ENCODE measurements at places on chromosomes 3 and 15.

- no peak overlapping the region for H3K4me3 ChIP-seq
- DNase-seq: no peak
- H3K27me3 ChIP-seq: no peaks in the 10 kb centered on the region
- H3K27ac ChIP-seq: no peak overlapping the region
Measured at GRCh38 chr15:43251185-43251870, 15.4 kb downstream of the TGM5 start.

DNA sequence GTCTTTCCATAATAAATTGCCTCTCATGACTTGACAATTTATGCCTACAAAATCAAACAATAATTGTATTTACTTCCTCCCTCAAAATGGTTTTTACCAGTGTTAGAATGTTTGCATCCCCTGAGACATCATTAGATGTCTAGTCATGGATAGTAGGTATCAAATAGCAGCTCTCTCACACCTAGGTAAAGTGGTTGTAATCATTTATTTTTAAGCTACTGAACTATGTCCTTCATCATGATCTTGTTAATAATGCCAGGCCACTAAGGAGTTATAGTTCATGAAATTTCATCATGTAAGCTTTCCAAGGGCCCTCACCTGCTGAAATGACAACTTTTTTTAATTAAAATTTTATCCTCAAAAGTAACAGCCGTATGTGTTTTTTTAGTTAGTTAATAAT is 134.1 kb downstream of the ARPP21 start:
- no peaks in the 10 kb centered on the region for H3K27me3 ChIP-seq
- DNase-seq: no peak
- H3K27ac ChIP-seq: no peak overlapping the region
- H3K4me3 ChIP-seq: no peak overlapping the region
- H3K36me3 ChIP-seq: no peaks in the 10 kb centered on the region

DNA sequence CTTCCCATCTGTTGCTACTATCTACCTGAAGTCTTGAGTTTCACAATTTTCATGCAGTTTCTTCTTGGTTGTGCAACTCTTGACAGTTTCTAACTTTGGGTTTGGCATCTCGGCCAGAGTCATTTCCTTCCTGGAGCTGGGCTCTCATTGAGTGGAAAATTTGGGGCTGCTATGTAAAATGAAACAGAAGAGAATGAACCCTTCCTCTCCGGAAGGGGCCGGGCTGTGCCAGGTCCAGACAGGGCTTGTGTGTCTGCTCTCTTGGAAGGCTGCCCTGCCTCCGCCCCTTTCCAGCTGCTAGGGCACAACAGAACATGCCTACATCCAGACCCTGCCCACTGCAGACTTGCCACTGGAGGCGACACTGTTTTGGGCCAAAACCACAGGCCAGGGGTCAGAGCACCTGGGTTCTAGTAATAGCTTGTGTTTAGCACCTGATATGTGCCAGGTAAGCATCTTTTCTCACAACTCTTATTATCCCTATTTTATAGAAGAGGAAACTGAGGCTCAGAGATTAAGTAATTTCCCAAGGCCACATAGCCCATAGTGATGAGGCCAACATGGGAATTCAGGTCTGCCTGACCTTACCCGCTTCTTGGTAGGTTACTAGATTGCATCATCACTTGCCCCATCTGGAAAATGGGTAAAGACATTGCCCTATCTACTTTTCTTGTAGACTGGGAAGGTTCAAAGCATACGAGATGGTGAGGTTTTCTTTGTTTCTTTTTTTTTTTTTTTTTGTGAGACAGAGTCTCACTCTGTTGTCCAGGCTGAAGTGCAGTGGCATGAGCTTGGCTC is 25.0 kb downstream of the IRAK2 start:
- DNase-seq: peak; percentile 95
- no peak overlapping the region for H3K4me3 ChIP-seq
- H3K36me3 ChIP-seq: no peaks in the 10 kb centered on the region

DNA sequence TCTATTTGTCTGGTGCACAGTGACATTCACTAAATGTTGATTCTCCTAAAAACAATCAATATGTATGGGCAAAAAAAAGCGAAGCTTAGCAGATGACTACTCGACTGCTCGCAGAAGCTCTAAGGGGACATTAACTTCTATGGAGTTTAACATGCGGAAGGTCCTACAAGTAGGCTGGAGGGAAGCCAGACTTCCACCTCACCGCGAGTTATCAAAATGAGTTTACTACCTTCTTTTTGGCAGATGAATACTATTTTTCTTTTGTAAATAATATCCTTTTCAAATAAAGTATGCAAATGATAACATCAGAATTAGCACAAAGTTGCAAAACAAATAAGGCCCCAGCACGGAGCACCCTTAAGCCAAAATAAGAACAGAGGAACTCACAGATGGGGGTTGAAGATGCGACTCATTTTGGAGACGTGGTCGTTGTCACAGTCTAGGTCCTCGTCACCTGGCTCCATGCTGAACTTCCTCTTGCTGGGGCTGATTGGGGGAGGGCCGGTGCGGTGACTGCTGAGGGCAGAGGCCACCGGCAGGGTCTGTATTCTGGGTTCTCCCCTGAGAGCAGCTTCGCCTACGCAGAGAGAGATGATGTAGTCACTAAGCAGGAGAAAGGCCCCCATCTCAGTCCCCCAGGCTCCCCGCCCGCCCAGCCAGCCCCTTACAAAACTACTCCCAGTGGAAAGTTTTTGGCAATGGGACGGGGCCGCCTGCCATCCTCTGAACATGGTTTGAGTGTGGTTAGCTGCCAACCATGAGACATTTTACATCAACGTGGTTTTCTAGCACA is 42.1 kb downstream of the VGLL4 start:
- peak; percentile 85 for DNase-seq
- peak overlapping the region; percentile 87 for H3K27ac ChIP-seq
- no peaks in the 10 kb centered on the region for H3K27me3 ChIP-seq
- H3K36me3 ChIP-seq: no peaks in the 10 kb centered on the region

- no peaks in the 10 kb centered on the region for H3K27me3 ChIP-seq
- H3K36me3 ChIP-seq: no peaks in the 10 kb centered on the region
- H3K27ac ChIP-seq: no peak overlapping the region
- H3K4me1 ChIP-seq: no peaks in the 10 kb centered on the region
Measured at GRCh38 chr3:149316437-149316836, 17.0 kb downstream of the TM4SF18 start.

GRCh38 chr3:187972454-187972853 is 181.5 kb upstream of the LPP start:
- H3K4me3 ChIP-seq: no peak overlapping the region
- DNase-seq: no peak
- H3K27ac ChIP-seq: no peak overlapping the region
- H3K4me1 ChIP-seq: no peaks in the 10 kb centered on the region

DNA sequence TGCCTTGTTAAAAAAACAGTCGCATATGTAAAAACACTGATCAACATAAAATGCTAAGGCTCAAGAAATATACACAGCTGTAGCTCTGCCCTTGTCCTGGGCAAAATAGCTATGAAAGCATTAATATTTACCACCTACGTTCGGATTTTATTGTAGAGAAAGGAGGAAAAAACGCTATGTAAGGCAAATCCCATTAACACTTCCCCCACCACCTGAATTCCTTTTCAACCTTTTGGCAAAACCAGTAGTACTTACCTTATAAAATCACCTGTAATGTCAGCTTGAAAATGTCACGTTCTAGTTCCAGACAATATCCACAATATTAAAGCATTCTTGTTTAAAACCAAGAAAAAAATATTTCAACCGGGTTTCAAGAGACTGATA is 3.6 kb downstream of the TRA2B start:
- no peaks in the 10 kb centered on the region for H3K27me3 ChIP-seq
- no peaks in the 10 kb centered on the region for H3K36me3 ChIP-seq
- peak overlapping the region; percentile 24 for H3K27ac ChIP-seq
- DNase-seq: no peak
- peaks cover 70% of the 10 kb centered on the region for H3K4me1 ChIP-seq
- H3K4me3 ChIP-seq: peak overlapping the region; percentile 97

DNA sequence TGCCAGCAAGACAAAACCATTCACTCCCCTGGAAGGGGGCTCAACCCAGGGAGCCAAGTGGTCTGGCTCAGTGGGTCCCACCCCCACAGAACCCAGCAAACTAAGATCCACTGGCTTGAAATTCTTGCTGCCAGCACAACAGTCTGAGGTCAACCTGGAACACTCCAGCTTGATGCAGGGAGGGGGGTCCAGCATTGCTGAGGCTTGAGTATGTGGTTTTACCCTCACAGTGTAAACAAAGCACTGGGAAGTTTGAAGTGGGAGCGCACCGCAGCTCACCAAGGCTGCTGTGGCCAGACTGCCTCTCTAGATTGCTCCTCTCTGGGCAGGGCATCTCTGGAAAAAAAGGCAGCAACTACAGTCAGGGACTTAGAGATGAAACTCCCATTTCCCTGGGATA is 81.7 kb downstream of the MSL2 start:
- H3K36me3 ChIP-seq: no peaks in the 10 kb centered on the region
- H3K4me1 ChIP-seq: no peaks in the 10 kb centered on the region
- H3K27ac ChIP-seq: no peak overlapping the region

GRCh38 chr15:48449734-48450133 is 118.5 kb downstream of the DUT start:
- no peaks in the 10 kb centered on the region for H3K27me3 ChIP-seq
- no peak overlapping the region for H3K27ac ChIP-seq
- H3K4me3 ChIP-seq: no peak overlapping the region
- H3K36me3 ChIP-seq: no peaks in the 10 kb centered on the region
